ENCODE measurements at places on chromosomes 2 and 18.

DNA sequence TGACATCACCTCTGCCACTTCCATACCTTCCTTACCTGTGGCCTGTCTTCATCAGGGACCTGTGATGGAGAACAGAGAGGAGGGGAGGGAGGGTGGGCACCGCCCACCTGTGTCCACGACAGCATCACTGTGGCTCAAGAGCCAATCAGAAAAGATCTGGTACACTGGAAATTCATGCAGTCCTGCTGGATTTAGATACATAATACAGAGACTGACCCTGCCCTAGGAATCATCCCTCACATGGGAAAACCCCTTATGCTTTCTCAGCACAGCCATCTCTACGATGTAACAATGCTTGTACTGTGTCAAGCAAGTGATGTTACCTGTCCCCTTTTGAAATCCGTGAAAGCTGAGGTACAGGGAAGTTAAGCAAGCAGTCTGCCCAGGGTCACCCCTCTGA lies 145.6 kb upstream of the EPAS1 start:
- DNase-seq: no peak

DNA sequence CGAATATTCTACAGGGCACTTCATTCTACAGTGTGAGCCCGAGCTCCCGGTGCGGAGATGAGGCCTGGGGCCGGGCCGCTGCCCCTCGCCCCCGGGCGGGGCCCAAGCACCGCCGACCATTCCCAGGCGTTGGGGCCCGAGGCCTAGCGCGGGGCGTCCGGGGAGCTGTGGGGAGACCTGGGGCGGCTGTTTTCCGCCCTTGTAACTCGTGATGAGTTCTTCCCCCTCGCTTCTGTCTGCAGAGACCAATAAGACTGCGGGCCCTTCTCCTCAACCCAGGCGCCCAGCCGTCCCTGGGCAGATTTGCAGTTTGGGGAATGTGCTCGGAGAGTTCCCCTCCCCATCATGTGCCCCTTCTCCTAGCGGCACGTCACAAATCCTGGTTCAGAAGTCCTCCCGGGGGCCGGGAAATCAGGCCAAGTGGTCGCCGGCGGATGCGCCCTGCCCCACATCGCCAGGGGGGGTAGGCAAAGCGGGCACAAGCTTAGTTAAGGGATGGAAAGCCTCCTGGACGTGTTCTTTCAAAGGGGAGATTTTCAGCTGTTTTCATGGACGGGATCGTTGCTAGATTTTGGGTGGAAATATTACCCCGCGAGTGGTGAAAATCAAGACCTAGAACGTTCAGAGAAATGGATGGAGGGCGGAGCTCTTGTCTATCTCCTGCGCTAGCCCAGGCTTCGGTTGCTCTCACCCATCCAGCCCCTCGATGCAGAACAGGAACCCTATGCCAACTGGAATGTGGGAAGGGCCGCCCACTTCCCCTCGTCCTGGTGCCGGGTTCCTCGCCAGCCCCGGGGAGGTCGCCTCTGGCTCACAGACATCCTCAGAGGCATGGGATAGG lies 18.8 kb upstream of the HAAO start:
- peak; percentile 70 for DNase-seq

GRCh38 chr2:175187378-175187777 lies 5.9 kb upstream of the ATP5MC3 start:
- DNase-seq: peak; percentile 74

DNA sequence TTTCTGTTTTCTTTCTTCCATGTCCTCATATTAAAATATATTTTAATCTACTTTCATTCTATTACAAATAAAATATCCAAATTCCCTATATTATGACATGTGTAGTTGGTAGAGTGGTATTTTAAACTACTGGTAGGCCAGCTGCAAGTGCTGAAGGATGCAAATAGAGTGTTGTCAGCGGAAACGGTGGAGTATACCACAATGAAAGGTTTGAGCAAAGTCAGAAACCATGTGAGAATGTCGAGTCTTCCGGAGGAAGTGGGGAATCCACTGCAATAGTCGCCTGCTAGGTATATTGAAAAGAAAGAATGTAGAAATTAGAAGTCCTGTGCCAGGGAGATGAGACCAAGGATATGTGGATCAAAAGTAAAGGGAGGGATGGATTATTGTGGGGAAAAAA lies 373.9 kb downstream of the DSEL start:
- no peak for DNase-seq

DNA sequence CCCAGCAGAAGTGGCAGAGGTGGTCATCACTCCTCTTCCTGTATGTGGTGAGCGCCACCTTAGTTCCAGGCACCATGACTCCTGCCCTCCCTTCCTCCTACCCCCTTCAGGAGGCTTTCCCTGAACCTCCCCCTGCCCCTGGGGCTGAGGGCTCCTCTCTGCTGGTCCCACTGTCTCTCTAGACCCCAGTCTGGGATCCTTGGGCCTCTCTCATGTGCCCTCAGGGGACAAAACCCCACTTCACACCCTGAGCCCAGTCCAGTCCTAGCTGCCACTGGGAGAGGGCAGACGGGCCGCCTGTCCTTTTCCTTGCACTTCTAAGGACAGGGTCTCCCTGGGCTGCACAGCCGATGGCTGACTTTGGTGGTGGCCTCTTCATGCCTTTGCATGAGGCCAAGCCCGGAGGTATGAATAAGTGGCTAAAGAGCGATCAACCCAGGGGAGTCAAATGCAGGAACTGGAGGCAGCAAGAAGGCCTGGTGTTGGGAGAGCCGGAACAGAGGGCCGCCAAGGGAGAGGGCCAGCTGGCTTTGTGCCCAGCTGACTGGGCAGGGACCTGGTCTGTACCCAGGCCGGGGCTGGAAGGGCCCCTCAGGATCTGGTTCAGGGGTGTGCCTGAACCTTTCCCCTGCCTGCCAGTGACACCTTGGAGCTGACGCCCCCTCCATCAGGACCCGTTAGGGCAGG lies 29.5 kb downstream of the GLI2 start:
- no peak for DNase-seq

GRCh38 chr2:217945530-217945929 lies 57.3 kb downstream of the TNS1 start:
- DNase-seq: no peak

DNA sequence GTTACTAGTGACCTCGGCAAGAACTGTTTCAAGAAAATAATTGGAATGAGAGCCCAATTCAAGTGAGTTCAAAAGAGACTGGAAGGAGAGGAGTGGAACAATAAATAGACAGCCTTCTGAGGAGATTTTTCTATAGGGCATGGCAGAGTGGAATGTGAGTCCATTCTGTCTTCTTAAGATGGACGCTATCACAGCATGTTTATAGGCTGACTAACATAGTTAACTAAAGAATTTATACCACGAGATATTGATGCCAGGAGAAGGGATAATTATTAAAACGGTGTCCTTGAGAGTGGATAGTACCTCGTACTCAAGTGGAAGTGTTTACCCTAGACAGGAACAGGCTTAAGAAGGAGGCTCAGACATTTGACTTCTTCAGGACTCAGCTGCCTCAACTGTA lies 143.5 kb upstream of the RBBP8 start:
- DNase-seq: no peak

DNA sequence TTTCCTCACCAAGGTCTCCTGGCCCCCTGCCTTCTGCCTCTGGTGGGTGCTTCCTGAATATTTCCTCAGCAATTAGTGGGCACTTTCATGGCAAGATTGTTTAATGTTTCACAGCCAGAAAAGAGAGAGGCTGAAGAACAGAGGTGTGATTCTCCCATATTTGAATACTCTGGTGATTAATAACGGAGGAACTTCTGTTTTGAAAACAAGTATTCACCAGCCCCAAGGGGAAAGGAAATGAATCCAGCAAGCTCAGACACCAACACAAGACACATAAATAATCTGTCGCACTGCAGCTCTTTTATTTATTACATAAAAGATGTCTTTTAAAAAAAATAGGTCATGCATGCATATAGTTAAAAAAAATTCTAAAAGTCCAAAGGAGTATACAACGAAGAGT lies 57.7 kb downstream of the MRPL35 start:
- DNase-seq: no peak

DNA sequence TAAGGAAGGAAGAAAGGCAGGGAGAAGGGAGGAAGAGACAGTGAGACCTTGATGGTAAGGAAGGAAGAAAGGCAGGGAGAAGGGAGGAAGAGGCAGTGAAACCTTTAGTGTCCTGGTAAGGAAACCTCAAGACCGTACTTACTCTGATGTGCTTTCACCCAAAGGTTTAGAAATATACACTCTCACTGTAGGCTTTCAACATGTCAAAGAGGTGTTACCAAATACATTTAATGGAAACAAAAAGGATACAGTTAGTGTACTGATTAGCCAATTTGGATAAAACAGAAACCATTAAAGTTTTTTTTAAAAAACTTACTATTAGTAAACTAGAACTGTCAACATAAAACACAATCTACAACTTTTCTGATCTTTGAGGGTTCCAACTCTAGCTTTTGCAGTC lies 7.1 kb downstream of the FBXO15 start:
- DNase-seq: no peak

DNA sequence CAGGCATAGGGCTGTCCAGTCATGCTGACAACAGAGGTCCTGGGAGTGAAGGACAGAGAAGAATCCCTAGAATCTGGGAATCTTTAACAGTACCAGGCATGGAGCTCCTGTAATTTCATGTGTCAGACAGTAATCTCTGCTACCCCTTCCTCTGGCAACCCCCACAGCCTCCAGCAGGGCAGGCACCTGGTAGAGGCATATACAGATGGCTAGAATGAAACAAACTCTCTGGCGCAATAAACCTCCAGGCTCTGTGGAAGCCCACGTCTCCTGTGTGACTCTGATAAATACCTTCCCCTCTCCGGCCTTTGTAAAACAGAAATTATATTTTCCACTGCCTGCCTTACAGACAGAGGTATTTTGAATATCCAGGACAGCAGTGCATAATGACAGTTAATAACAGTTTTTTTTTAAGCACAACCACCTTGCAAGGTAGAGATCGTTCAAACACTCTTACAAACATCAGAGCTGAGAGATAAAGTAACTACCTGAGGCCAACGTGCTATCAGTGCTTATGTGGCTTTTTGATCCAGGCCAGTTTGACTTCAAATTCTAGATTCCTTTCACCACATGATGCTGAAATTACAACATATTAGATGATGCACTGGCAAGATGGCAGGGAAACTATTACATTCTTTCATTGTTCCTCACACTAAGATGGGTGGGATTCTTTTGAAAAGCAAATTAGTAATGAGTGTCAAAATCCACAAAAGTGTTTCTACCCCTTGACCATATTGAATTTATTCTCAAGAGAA lies 47.7 kb upstream of the TMEM247 start:
- DNase-seq: no peak

GRCh38 chr2:100948942-100949811 lies 52.9 kb upstream of the RPL31 start:
- DNase-seq: no peak
